ENCODE measurements at places on chromosomes 5 and 9.

- H3K36me3 ChIP-seq, result no peaks in the 10 kb centered on the region
- H3K4me1 ChIP-seq, result no peaks in the 10 kb centered on the region
- H3K27ac ChIP-seq, result no peak overlapping the region
- DNase-seq, result no peak
These were observed 88.5 kb downstream of the PRR16 start for GRCh38 chr5:120552638-120553037.

DNA sequence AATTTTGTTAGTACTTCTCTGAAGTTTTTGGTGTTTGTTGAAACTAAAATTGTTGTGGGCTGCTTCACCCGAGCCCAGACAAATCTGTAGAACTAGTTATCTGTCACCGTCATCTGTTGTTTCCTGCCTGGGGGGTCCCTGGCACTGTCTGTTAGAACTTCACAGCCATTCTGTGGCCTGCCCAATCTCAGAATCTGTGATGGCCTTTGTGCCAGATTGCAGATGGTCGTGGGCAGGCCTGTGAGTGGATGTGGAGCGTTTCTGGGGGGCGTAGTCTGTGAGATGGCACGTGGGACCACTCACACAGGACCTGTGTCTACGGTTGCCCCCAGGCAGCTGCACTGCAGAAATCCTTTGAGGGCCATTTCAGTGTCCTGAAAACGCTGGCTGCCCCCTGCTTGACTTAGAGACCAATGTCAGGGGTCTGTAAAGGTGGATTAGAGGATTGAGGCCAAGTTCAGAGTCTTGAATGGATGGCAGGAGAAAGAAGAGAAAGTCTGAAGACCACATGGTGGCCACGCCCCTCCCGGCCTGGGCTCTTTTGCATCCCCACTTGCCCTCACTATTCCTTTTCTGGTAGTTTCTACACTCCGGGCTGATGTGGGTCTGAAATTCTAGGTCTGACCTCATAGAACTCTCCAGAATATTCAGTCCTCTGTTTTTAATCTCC is 38.3 kb downstream of the TRIO start:
- H3K4me1 ChIP-seq, result peaks cover 36% of the 10 kb centered on the region
- no peak overlapping the region for H3K27ac ChIP-seq
- DNase-seq, result no peak
- H3K36me3 ChIP-seq, result no peaks in the 10 kb centered on the region

DNA sequence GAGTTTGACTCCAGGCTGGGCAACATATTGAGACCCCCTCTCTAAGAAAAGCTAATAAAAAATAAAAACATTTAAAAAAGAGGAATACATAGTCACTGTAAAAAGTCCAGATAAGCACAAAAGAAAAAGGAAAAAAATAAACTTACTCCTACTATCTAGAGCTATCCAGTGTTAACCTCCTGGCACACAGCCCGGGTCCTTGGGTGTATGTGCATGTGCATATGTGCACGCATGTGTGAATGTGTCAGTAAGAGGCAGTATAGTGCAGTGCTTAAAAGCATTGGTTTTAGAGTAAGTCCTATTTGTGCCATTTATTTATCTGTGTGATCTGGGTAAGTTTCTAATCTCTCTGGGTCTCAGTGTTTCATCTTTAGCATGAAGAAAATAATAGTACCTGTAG is 26.7 kb downstream of the FAM219A start:
- H3K4me3 ChIP-seq, result no peak overlapping the region
- no peaks in the 10 kb centered on the region for H3K27me3 ChIP-seq
- no peaks in the 10 kb centered on the region for H3K4me1 ChIP-seq
- no peak overlapping the region for H3K27ac ChIP-seq
- DNase-seq, result no peak

DNA sequence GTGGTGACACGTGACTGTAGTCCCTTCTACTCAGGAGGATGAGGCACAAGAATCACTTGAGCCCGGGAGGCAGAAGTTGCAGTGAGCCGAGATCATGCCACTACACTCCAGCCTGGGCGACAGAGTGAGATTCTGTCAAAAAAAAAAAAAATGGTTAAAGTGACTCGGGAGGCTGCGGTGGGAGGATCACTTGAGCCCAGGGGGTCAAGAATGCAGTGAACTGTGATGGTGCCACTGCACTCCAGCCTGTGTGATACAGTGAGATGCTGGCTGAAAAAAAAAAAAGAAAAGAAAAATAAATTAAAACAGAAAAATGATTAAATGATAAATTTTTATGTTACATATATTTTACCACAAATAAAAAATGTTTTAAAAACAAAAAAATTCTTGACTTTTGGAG is 51.9 kb downstream of the KLF4 start:
- no peak for DNase-seq
- H3K4me1 ChIP-seq, result peaks cover 4% of the 10 kb centered on the region
- peaks cover 24% of the 10 kb centered on the region for H3K27me3 ChIP-seq
- H3K36me3 ChIP-seq, result no peaks in the 10 kb centered on the region

- H3K27ac ChIP-seq, result no peak overlapping the region
- no peaks in the 10 kb centered on the region for H3K36me3 ChIP-seq
- H3K4me3 ChIP-seq, result no peak overlapping the region
- no peak for DNase-seq
These were observed 53.6 kb downstream of the RXRA start for GRCh38 chr9:134379831-134380365.

Data from progenitor cell of endocrine pancreas (in vitro differentiated cells).